ENCODE measurements at places on chromosomes 16 and 17.

GRCh38 chr17:68035131-68035522 lies 408 bp upstream of the KPNA2 start:
- DNase-seq: no peak

DNA sequence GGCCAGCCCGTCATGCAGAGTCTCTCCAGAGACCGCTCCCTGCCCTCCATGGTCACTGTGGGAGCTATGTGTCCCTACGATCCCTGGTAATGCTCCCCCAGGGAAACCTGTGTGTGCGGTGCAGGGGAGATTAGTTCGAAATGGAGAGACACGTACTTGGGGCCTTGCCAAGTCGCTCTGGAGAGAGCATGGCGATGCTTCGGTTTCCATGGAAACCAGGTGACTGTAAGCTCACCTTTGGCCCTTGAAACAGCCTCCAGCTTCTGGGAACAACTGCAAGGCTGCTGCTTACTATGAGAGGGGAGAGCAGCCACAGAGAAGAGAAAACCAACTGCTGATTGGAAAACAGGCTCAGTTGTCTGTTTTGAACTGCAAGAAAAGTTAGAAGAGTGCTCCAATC lies 879.7 kb upstream of the EEF2KMT start:
- no peak for DNase-seq

- DNase-seq: no peak
These were observed 7.6 kb downstream of the ZFPM1 start for GRCh38 chr16:88460496-88461330.

DNA sequence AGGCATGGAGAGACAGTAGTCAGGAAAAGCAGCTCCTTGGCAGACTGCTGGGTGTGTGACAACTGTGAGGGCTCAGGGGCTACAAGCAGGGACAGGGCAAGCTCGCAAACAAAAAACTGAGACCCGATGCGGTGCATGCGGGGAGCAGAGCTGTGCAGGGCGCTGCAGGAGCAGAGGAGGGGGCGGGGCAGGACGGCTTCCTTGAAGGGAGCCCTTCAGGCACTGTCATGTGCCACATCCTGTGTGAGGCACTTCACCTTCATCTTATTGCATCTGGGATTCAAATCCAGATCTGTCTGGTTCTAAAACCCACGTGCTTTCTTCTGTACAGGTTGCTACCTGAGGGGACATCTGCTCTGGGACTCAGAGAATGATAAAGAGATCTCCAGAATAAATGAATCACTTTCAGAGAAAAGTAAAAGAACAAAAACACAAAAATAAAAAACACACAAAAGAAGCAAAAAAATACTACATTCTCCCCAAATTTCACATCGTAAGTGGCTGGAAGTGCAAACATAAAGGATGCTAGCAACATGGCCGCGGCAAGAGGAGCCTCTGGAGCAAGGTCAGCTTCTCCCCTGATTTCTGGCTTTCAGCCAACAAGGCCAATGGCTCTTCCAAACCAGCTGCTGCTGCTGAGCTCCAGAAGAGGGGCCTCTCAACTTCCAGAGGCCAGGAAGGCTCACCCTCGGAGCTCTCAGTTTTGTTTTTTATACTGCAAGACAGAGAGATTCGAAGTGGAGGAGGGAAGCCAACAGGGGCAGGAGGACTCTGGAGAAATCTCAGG lies 14.2 kb downstream of the LYRM9 start:
- no peak for DNase-seq

DNA sequence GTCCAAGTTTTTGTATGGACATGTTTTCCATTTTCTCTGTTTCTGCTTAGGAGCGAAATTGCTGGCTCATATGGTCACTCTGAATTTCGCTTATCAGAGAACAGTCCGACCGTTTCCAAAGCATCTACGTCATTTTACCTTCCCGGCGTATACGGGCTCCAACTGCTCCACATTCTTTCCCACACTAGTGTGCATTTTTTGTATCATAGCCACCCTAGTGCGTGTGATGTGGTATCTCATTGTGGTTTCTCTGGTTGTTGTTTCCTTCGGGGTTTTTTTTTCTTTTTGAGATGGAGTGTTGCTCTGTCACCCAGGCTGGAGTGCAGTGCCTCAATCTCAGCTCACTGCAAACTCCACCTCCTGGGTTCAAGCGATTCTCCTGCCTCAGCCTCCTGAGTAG lies 31.0 kb upstream of the BHLHA9 start:
- no peak for DNase-seq

- DNase-seq: no peak
These were observed 25.9 kb downstream of the AP2B1 start for GRCh38 chr17:35612924-35613521.

GRCh38 chr17:78674595-78675315 lies 97.6 kb upstream of the DNAH17 start:
- no peak for DNase-seq
